ENCODE measurements at places on chromosomes 12 and 14.

DNA sequence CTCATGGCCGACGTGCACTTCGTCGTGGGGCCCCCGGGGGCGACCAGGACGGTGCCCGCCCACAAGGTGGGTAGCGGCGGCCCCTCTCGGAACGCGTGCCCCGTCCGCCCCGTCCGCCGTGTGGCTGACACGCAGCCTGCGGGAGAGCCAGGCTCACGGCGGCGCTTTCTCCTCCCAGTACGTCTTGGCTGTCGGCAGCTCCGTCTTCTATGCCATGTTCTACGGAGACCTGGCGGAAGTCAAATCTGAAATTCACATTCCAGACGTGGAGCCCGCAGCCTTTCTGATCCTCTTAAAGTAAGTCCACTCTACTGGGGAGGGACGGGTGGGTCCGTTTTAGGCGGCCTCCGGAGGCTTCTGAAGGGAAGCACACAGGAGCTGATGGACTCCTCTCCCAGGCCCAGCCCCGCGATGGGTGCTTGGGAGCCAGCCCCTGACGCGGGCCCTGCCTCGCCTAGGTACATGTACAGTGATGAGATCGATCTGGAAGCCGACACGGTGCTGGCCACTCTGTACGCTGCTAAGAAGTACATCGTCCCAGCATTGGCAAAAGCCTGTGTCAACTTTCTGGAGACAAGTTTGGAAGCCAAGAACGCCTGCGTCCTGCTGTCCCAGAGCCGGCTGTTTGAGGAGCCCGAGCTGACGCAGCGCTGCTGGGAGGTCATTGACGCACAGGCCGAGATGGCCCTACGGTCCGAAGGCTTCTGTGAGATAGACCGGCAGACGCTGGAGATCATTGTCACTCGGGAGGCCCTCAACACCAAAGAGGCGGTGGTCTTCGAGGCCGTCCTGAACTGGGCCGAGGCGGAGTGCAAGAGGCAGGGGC, 1.1 kb downstream of the BTBD6 start:
- no peak for DNase-seq

GRCh38 chr14:30874120-30874998, at the start of gene COCH:
TSS of gene COCH (plus strand) at chr14:30874559. CDS start at chr14:30874939, 380 bp downstream.
- DNase-seq = peak; percentile 27

DNA sequence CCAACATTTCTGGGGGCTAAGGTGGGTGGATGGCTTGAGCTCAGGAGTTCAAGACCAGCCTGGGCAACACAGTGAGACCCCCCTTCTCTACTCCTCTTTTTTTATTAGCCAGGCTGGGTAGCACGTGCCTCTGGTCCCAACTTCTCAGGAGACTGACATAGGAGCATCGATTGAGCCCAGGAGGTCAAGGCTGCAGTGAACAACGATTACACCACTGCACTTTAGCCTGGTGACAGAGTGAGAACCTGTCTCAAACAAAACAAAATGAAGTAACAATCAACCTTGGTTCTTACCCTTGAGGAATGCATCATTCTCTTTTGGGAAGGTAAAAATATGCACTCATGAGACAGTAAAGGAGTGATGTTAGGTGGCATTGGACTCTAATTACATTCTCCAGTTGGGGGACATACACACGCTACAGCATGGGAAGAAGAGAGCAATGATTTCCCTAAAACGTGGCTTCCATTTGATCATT, 3.9 kb upstream of the NIN start:
- no peak for DNase-seq

- DNase-seq = no peak
These were observed 74.4 kb downstream of the ARMH4 start for GRCh38 chr14:58077621-58078020.

- no peak for DNase-seq
These were observed 317.6 kb downstream of the NELL2 start for GRCh38 chr12:44558340-44559100.

DNA sequence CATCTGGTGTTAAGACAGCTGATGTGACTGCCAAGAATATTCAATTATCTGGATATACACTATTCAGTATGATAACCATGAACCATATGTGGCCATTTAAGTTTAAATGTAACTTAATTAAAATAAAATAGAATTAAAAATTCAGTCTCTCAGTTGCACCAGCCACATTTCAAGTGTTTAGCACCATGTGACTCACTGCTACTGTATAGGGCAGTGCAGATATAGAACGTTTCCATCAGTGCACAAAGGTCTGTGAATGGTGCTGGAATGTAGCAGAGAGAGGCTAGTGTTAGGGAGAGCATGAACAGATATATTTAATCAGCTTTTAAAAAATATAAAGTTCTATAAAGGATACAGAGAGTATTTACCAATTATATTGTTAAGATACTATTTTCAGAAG, 28.7 kb downstream of the ARID4A start:
- DNase-seq = no peak

DNA sequence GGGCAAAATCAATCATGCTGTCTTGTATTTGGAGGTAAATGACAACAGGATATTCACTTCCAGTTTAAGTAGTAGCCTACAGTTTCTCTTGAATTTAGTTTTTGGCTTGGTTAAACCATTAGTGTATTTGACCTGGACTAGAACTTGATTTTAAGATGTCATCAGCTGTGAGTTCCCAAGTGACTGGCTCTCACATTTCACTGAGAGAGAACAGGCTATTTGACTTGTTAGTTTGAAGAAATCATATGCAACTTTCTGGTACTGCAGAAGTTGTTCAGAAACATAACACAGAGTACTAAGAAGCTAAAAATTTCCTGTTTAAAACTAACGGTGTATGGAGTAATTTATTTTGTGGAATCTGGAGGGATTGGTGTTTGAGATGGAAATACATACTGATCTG, 22.3 kb downstream of the MNAT1 start:
- no peak for DNase-seq

- DNase-seq = peak; percentile 89
These were observed 121.7 kb upstream of the FUT8 start for GRCh38 chr14:65290830-65291229.

DNA sequence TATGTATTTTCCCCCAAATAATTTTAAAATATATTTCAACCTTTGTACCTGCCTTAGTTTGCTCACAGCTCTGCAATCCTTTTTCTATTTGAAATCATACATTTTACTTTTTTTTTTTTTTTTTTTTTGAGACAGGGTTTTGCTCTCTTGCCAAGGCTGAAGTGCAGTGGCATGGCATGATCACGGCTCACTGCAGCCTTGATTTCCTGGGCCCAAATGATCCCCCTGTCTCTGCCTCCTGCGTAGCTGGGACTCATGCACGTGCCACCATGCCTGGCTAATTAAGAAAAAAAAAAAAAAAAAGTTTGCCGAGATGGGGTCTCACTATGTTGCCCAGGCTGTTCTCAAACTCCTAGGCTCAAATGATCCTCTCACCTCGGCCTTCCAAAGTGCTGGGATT, 1.3 kb upstream of the SYCP3 start:
- no peak for DNase-seq

DNA sequence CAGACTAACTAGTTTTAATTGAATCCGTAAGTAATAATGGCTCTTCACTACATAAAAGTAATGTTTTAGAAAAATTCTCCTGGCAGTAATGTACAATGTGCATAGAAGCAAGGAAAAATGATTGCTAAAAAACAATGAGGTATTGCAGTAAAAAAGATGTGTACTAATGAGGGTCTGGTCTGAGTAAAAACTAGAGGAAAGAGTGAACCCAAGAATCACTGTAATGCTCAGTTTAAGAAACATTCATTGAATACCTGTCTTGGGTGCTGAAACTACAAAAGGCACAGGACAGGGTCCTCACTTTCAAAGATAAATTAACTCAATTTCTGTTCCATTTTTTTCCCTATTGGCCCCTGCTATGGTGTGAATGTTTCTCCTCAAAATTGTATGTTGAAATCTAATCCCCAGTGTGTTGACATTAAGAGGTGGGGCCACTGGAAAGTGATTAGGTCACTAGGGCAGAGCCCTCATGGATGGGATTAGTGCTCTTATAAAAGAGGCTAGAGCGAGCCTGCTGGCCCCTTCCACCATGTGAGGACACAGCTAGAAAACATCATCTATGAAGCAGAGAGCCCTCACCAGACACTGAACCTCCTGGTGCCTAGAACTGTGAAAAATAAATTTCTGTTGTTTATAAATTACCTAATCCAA, 51.6 kb downstream of the RPS6KA5 start:
- peak; percentile 86 for DNase-seq

GRCh38 chr12:3165078-3165980, 88.2 kb downstream of the TSPAN9 start:
- DNase-seq = no peak

- DNase-seq = peak; percentile 67
These were observed 677 bp downstream of the ATP2A2 start for GRCh38 chr12:110281549-110282299.

GRCh38 chr14:91523972-91524371, 13.9 kb upstream of the PPP4R3A start:
- no peak for DNase-seq

GRCh38 chr12:69275471-69275891, 36.1 kb downstream of the CPSF6 start:
- no peak for DNase-seq

GRCh38 chr12:80712866-80713265, 3.8 kb upstream of the MYF5 start:
- no peak for DNase-seq

DNA sequence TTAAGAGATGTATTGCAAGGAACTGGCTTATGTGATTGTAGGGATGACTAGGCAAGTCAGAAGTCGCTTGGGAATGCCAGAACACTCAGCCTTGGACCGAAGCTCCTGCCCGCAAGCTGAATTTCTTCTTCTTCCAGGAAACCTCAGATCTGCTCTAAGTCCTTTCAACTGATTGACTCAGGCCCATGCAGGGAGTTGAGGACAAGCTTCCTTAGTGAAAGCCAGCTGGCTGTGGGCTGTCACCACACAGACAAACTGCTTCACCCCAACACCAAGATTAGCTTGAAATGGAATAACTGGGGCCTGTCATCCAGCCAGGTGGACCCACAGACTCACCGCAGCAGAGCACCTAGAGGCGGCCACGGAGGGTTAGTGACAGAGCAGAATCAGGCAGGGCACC, 24.7 kb downstream of the BDKRB2 start:
- no peak for DNase-seq

DNA sequence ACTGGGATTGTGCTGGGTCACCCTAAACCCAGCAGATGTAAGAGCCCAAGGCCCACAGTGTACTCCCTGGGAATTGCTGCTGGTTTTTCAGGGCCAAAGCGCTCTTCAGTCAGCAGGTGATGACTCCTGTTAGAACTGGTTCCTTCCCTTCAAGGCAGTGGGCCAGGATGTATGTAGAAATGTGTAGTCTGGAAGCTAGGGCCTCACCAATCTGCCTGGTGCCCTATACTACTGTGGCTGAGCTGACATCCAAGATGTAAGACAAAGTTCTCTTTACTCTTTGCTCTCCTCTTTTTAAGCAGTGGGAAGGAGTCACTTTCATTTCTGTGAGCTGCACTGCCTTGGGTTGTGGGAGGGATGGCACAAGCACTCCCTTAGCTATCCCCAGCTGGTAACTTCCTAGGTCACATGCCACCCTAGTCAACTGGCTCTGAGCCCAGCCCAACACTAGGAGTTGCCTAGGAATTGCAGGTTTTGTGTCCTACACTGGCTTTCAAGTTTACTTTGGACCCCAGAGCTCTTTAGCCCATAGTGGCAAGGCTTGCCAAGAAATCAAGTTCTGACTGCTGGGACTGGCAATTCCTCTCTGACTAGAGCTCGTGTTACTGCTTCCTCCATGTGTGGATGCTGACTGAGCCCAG, 249.2 kb downstream of the C12orf50 start:
- DNase-seq = no peak

DNA sequence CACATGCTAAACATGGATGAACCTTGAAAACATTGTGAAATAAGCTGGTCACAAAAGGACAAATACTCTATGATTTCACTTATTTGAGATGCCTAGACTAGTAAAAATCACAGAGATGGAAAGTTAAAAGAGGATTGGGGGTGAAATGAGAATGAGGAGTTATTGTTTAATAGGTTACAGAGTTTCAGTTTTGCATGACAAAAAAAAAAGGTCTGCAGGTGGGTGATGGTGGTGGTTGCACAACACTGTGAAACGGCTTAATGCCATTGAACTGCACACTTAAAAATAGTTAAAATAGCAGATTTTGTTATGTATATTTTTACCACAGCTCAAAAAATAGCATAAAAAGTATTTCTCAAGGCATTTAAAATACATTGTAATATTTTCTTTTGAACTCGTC, 151.9 kb upstream of the NRXN3 start:
- no peak for DNase-seq

DNA sequence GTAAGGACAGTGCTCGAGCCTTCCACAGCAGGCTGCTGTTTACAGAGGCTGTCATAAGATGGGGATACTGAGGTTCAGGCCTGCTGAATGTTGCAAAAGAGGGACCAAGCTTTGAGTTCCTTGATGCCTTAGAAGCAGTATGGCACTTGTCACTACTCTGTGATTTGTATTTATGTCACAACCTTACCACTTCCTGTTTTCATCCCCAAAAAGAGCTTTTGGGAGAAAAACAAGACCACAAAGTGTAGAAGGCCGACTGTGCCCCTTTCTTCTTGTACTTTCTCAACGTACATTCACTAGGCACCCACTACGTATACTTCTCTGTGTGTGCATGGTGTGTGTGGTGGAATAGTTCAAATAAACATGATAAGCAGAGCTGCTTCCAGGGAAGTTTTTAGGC, 90.1 kb downstream of the DRAM1 start:
- DNase-seq = peak; percentile 21

- DNase-seq = no peak
These were observed 406.2 kb downstream of the NOVA1 start for GRCh38 chr14:26191671-26192070.

DNA sequence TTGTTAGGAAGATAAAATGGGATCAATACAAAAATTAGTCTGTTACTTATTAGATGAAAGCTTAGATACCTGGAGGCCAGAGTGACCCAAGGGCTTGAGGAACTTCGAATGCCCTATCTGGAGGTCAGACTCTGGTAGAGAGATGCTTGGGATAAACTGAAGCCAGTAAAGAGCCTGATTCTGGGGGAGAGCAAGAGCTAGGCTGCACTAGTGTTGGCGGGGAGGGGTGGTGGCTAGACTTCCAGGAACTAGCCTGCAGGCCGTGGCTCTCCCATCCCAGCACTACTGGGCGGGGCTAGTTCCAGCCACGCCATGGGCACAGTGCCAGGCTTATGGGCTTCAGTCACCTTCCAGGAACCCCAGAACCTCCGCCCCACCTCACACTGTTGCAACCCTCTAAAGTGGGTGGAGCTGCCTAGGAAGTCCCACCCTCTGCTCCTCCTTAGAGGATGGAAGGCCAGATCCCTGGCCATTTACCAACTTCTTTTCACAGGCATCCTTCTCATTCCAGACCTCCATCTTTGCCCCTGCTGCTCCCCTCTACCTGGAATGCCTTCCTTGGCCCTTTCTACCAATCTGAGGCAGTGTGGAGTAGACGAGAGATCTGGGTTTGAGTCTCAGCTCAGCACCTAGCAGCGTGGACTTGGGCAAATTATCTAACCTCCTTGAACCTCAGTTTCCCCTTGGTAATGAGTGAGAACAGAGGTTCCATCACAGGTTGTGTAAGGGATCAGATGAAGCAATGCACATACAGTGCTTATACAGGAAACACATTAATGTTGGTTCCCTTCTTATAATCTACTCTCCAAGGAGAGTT, 6.3 kb upstream of the NFE2 start:
- DNase-seq = peak; percentile 98

- DNase-seq = no peak
These were observed 1091.8 kb upstream of the ATXN7L3B start for GRCh38 chr12:73445658-73446324.

GRCh38 chr12:119178544-119179334, at the start of gene HSPB8:
TSS of gene HSPB8 (plus strand) at chr12:119178931. CDS start at chr12:119179313, 382 bp downstream.
- no peak for DNase-seq
